Activated naive CD8-positive, alpha-beta T cell treated with anti-CD3 and anti-CD28 coated beads, Interleukin-2, amount 10 ng/mL, durations not matched to agents 7 days and 5 days (primary cell): ENCODE measurements at places on chromosomes 2 and 18. TPM values are rescaled to one million over a fixed set of nuclear protein-coding genes. Genes with fewer than 3 reads are reported as not detected.

- no peak for DNase-seq
- H3K4me3 ChIP-seq = no peak overlapping the region
- H3K4me1 ChIP-seq = no peaks in the 10 kb centered on the region
- H3K27me3 ChIP-seq = no peaks in the 10 kb centered on the region
- no peaks in the 10 kb centered on the region for H3K36me3 ChIP-seq
Observed at GRCh38 chr2:229098801-229099200, 172.3 kb downstream of the PID1 start.

Gene TSPYL6
- total RNA-seq = not detected

- no peak overlapping the region for H3K4me3 ChIP-seq
- no peaks in the 10 kb centered on the region for H3K36me3 ChIP-seq
- H3K4me1 ChIP-seq = peaks cover 17% of the 10 kb centered on the region
Observed at GRCh38 chr2:65156041-65156440, 26.1 kb upstream of the RAB1A start.

- no peaks in the 10 kb centered on the region for H3K4me1 ChIP-seq
- H3K27ac ChIP-seq = no peak overlapping the region
- peaks cover 16% of the 10 kb centered on the region for H3K27me3 ChIP-seq
Observed at GRCh38 chr2:217193431-217194340, 333.8 kb upstream of the TNP1 start.

GRCh38 chr18:72830109-72830508 is 37.7 kb downstream of the NETO1 start:
- no peaks in the 10 kb centered on the region for H3K36me3 ChIP-seq
- no peak overlapping the region for H3K27ac ChIP-seq
- no peak overlapping the region for H3K4me3 ChIP-seq
- no peaks in the 10 kb centered on the region for H3K27me3 ChIP-seq
- no peaks in the 10 kb centered on the region for H3K4me1 ChIP-seq

Gene METTL8
- 20.9 TPM for total RNA-seq

DNA sequence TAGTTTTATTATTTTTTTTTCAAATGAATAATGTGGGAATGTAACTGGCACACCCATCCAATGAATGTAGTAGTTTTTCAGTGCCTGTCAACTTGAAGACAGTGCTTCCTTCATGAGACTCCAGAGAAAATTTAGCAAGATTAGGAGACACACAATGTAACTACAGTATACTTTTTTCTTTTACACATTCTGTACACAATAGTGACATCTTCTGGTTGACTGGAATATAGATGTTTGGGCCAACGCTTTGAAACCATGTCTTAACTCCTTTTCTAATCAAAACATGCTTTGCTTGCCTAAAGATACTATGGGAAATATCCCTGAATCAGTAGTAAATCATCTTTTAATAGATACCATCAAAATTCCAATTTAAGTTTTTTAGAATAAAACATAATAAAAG is 229.5 kb upstream of the ZC3H15 start:
- H3K27ac ChIP-seq = no peak overlapping the region
- H3K27me3 ChIP-seq = no peaks in the 10 kb centered on the region
- no peak for DNase-seq
- no peaks in the 10 kb centered on the region for H3K4me1 ChIP-seq
